ENCODE measurements at places on chromosomes 4 and X.

GRCh38 chr4:5781691-5782090 lies 70.7 kb downstream of the EVC start:
- DNase-seq = no peak

DNA sequence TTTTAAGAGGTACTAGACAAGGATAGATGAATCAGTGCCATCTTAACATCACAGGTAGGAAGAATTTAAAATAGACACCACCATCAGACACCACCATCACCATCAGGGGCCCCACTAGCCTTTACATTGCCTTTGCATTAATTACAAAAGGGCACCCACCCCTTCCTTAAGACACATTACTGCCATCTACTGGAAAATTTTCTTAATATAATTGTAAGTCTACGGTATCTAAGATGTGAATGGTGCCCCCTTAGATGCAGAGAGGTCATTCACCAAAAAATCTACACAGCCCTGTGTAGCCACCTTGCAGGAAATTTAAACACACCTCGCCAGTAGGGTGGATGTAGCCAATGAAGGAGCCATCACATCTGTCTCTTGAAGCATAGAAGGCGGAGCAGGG lies 184.1 kb downstream of the MID1IP1 start:
- DNase-seq = no peak

DNA sequence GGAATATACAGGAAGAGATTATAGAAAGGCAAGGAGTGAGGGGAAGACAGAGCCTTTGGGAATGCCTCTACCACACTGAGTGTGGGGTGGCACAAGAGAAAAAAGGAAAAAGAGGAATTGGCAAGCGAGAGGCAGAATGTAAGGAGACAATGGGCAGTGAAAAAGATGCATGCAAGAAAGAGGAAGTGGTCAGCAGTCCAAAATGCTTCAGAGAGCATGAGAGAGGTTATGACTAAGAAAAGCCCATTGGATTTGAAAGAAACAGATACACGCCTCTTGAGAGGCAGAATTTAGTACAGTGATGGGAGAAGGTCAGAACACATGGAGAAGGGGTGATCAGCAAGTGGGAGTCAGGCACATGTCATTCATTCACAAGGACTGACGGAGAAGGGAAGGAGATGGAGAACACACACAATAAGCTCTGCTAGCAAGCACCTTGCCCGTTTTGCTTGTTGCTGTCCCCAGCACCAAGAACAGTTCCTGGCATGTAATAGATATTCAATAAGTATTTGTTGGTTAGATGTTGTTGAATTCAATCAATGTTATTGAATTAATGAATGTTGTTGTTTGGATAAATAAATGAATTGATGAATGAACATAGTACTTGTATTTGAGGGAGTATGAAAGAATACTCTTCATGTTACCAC lies 6.3 kb downstream of the DCHS2 start:
- no peak for DNase-seq

DNA sequence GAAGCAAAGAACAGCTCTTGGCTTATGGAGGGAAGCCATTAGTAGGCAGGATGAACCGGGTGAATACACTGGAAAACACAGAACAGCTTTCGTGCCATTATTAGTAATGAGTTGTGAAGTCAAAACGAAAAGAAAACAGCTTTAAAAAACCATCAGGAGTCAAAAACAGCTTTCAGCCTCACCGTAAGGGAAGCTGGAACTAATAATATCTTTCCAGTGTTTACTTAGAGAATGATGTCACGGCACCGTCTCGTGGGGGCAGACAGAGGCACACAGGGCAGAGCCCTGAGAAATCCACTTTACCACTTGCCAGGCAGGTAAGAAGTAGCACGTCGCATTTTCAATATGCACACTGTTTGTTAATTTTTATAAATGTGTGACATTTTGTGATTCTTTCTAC lies 37.9 kb upstream of the HMX1 start:
- DNase-seq = no peak

DNA sequence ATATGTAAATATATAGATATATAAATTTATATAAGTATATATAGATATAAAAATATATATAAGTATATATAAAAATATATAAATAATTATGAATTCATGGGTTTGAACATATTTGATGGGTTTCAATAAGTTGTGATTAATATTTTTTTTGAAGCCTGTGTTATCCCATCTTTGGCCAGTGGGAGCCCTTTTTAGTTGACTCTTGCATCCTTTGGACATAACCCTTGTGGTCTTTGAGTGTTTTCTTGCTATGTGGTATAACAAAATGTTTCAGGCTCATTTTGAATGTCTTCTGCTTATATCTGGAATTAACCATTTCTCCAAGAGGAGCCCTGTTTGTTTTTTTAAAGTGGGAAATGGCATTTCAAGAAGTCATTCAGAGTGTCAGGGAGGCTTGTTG lies 15.2 kb downstream of the SNX25 start:
- no peak for DNase-seq
